Tibial nerve (tissue), 4 donors: ENCODE measurements at places on chromosomes 5 and 9.

DNA sequence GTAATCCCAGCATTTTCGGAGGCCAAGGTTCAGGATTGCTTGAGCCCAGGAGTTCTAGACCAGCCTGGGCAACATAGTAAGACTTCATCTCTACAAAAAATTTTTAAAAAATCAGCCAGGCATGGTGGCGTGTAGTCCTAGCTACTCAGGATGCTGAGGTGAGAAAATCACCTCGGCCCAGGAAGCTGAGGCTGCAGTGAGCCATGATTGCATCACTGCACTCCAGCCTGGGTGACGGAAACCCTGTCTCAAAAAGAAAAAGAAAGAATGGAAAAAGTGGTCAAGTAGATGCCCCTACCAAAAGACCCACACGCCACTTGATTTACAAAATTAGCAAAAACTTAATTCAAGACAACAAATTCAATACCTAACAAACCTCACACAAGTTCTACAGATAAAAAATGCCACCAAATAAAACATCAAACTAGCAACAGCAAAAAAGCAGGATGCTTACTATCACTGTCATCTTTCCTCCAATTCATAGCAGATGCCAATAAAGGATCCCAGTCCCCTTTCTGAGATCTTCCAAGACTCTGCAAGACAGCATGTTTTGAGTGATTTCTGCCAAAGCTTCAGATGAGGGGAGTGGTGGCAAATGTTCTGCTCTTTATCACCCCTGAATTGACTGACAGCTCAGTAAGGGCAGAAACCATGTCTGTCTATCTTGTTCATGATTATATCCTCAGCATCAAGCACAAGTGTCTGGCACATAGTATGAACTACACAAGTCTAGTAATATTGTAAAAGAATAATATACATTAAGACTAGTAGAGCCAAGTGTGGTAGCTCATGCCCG lies 34.2 kb upstream of the TESK1 start:
- no peak overlapping the region for H3K27ac ChIP-seq
- no peak overlapping the region for H3K4me3 ChIP-seq
- no peaks in the 10 kb centered on the region for H3K36me3 ChIP-seq
- no peaks in the 10 kb centered on the region for H3K4me1 ChIP-seq
- H3K27me3 ChIP-seq: no peaks in the 10 kb centered on the region

DNA sequence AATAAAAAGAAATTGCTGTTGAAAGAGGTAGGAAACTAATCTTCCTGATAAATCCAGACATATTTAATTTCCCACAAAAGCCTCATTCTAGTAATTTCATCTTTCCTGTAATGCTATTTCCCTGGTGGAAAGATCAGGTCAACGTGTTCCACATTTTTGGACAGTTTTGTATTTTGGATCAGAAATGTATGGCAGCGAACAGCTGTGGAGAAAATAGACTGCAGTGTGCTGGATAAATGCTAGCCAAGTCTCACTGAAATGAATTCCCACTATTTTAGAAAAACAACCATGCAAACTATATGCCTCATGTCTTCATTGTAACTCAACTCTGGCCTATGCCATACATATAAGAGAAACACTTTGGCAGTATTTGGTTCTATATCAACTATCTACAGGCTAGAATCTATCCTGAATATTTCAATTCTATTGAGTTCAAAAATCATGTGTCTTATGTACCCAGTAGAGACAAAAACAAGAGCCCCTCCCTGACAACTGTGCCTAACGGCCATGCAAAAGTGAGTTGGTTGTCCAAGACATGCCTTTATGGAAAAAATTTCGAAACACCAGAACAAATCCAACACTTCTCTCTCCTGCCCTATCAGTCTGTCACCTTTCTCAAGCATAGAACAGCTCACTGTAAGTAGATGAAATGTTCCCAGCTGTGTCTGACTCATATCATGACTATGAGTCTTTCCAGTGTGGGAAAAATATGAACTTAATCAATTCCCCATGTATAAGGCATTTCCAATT lies 191.3 kb upstream of the NREP start:
- no peaks in the 10 kb centered on the region for H3K4me1 ChIP-seq
- no peak overlapping the region for H3K4me3 ChIP-seq
- no peak for DNase-seq
- no peaks in the 10 kb centered on the region for H3K27me3 ChIP-seq
- H3K36me3 ChIP-seq: no peaks in the 10 kb centered on the region

- H3K36me3 ChIP-seq: no peaks in the 10 kb centered on the region
- no peak overlapping the region for H3K4me3 ChIP-seq
- H3K27me3 ChIP-seq: no peaks in the 10 kb centered on the region
- no peak for DNase-seq
- H3K27ac ChIP-seq: no peak overlapping the region
Observed at GRCh38 chr9:625613-626012, 215.9 kb upstream of the DMRT1 start.

GRCh38 chr9:134440636-134441226 lies 114.5 kb downstream of the RXRA start:
- no peaks in the 10 kb centered on the region for H3K27me3 ChIP-seq
- peaks cover 74% of the 10 kb centered on the region for H3K4me1 ChIP-seq
- no peak for DNase-seq
- no peak overlapping the region for H3K27ac ChIP-seq
- no peak overlapping the region for H3K4me3 ChIP-seq

DNA sequence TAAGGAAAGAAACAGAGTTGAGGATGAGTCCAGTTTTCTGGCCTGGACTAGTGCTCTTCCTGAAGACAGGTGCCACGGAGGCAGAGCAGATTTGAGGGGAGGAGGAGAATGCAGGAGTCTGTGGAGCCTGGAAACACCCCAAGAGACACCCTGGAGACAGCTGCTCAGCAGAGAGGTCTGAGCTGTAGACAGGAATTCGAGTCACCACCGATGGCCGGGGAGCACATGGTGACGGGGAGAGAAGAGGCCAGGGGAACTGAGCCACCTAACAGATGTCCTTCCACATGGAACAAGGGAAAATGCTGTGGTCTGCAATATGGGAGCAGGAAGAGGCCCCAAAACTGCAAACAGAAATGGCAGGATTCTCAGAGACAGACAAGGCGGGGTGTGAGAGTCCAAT lies 22.9 kb downstream of the CPLX2 start:
- no peaks in the 10 kb centered on the region for H3K36me3 ChIP-seq
- H3K4me1 ChIP-seq: no peaks in the 10 kb centered on the region
- H3K27ac ChIP-seq: no peak overlapping the region
- H3K27me3 ChIP-seq: no peaks in the 10 kb centered on the region
- DNase-seq: no peak

DNA sequence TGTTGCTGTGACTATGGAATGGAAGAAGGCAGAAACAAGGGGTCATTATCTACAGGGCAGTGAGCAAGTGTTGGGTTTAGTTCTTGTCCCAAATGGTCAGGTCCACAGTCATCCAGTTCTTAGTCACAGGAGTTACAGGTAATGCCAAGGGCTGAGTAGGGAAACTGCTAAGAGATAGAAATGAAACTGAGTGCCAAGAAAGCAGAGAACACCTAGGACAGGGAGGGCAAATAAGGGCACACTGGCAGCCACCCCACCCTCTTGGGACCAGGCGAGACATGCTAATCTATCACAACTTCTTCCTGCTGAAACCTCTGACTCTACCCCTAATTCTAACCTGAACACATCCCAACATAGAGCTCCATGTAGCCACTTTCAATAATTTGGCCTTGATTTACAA lies 103.2 kb downstream of the KLF4 start:
- no peak overlapping the region for H3K4me3 ChIP-seq
- no peaks in the 10 kb centered on the region for H3K4me1 ChIP-seq
- no peaks in the 10 kb centered on the region for H3K27me3 ChIP-seq
- no peak overlapping the region for H3K27ac ChIP-seq
- no peaks in the 10 kb centered on the region for H3K36me3 ChIP-seq

DNA sequence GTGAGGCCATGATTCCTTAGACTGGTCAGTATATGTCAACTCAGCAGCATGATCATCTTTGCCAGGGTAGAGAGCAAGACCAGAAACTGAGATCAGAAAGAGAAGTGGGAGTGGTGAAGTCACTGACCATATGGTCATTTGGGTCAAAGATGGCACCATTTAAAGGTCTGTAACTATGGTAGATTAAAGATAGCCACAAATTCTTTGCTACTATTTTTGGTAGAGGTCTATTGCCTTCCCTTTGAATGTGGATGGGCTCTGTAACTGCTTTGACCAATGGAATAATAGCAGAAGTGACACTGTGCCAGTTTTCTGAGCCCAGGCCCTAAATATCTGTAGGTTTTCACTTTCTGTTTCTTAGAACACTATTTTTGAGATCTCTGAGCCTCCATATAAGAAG lies 117.6 kb downstream of the PCSK1 start:
- no peaks in the 10 kb centered on the region for H3K36me3 ChIP-seq
- no peaks in the 10 kb centered on the region for H3K4me1 ChIP-seq
- no peak overlapping the region for H3K4me3 ChIP-seq
- H3K27ac ChIP-seq: no peak overlapping the region
- no peaks in the 10 kb centered on the region for H3K27me3 ChIP-seq

DNA sequence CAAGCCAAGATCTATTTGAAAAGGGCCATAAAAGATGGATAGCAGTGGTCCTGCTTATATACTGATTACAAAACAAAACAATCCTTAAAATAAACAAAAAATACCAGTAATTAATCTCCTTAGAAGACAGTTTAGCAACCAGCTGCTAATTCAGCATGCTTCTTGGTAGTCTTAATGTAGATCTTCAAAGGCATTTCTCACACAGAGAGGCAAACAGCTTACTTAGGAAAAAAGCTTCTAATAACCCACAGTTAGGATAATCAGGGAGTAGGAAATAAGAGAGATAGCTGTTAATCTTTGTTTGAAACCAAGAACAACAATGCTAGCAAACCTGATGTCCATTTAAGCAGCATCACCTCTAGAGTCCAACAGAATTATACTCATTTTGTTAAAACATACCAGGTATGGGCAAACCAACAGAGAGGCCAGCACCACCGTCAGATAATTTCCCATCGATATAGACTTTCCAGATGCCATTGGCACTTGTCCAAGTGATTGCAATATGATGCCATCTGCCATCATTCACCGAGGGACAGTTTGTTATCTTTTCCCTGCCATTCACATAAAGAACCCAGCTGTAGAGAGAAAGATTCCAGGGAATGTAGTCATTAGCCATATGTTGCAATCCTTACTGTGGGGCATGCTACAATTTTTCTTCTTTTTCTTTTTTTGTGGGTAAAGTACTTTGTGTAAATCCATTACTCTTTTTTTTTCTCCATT lies 105.6 kb upstream of the TXNDC8 start:
- no peak for DNase-seq
- H3K36me3 ChIP-seq: no peaks in the 10 kb centered on the region
- no peak overlapping the region for H3K27ac ChIP-seq
- H3K4me3 ChIP-seq: no peak overlapping the region

GRCh38 chr9:35495984-35496383 lies 6.1 kb downstream of the RUSC2 start:
- DNase-seq: no peak
- no peak overlapping the region for H3K27ac ChIP-seq
- H3K4me1 ChIP-seq: peaks cover 56% of the 10 kb centered on the region
- H3K27me3 ChIP-seq: no peaks in the 10 kb centered on the region

- H3K4me3 ChIP-seq: no peak overlapping the region
- no peak overlapping the region for H3K27ac ChIP-seq
- H3K27me3 ChIP-seq: no peaks in the 10 kb centered on the region
Observed at GRCh38 chr9:110355911-110356310, 18.2 kb upstream of the TXNDC8 start.

DNA sequence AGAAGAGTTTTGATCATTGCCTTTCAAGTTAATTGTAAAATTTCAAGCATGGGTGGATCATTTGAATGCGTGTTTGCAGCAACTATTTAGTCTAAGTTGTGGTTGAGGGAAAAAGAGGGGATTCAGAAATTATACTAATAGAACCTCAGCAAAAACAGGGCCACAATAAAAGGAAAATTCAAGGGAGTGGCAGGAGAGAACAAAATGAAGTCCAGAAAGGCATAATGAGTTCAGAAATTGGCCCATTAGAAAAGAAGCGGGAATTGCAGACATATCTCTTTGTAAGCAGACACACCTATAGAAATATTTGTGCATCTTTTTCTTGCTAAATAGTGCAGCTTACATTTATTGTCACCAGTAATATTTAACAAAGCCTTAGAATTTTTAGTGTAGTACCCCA lies 960.0 kb downstream of the CDH12 start:
- no peak for DNase-seq
- no peak overlapping the region for H3K27ac ChIP-seq

- no peak overlapping the region for H3K27ac ChIP-seq
- H3K4me3 ChIP-seq: no peak overlapping the region
- H3K4me1 ChIP-seq: peaks cover 23% of the 10 kb centered on the region
- no peaks in the 10 kb centered on the region for H3K27me3 ChIP-seq
- DNase-seq: no peak
Observed at GRCh38 chr9:93587651-93588347, 11.4 kb downstream of the PHF2 start.

DNA sequence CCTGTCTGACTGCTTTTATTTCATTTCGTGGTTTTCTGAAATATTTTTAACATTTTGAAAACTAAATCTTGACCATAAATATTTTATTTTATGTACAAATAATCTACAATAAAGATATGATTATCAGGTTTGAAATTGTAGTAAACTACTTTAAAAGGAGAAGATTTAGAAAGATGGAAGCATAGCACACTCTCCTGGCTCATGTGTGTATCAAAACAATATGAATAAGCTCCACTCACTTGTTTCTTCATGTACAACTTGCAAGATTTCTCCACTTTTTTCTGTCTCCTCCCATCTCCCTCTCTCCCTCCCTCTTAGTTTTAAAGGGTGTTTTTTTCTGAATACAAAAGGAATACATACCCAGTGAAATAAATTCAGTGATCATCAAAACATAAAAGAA lies 15.4 kb upstream of the VPS13A start:
- DNase-seq: no peak
- H3K4me1 ChIP-seq: no peaks in the 10 kb centered on the region
- H3K36me3 ChIP-seq: no peaks in the 10 kb centered on the region
- H3K27me3 ChIP-seq: no peaks in the 10 kb centered on the region

DNA sequence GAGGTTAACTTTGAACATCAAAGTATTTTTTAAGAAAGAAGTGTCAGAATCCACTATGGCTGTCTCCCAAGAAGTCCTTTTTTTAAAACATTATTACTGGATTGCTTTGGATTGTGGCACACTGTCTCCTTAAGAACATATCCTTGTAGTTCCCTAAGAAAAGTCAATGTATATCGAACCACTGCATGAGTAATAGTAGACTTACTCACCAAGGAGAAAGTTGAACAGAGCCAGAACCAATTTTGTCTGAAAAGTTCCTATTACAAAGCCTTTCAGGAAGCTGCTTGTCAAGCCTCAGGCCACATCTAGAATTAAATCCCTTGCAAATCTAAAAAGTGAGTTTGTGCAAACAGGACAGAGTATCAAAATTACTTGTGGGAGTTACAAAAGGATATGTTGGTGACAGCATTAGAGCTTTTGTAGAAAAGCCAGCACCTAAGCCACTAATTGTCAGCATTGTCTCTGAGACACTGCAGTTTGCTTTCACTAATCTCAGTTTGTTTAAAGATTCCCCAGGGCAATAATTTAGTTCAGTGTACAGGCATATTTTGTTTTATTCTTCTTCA lies 195.4 kb downstream of the MPDZ start:
- H3K36me3 ChIP-seq: no peaks in the 10 kb centered on the region
- no peak overlapping the region for H3K4me3 ChIP-seq
- no peaks in the 10 kb centered on the region for H3K27me3 ChIP-seq
- DNase-seq: no peak
